ENCODE measurements at places on chromosomes 5 and 9. TPM values are rescaled to one million over a fixed set of nuclear protein-coding genes. Genes with fewer than 3 reads are reported as not detected.
A peak's percentile ranks its signal among the peaks of the same experiment; 100 is the strongest.

The SPATA6L gene
- 0.94 TPM for total RNA-seq

The UNC5A gene
- total RNA-seq: not detected

DNA sequence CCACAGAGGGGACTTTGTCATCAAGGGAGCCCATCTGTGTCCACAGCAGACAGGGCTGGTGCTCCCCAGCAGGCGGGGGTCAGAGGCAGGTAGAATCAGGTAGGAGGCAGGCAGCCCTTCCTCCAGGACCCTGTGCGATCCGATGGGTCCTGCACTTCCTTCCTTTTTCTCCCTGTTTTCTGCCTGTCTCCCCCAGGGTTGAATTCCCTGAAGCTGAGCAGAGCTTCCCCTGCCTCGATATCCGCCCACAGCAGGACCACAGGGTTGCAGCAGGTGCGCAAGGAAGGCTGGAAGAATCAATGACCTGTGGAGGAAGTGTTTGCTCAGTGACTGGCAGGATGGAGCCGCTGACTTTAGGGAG lies 69.2 kb downstream of the MRPL36 start:
- H3K27me3 ChIP-seq: peaks cover 72% of the 10 kb centered on the region
- H3K4me1 ChIP-seq: no peaks in the 10 kb centered on the region
- H3K4me3 ChIP-seq: no peak overlapping the region
- no peak overlapping the region for H3K27ac ChIP-seq
- no peak for ATAC-seq

DNA sequence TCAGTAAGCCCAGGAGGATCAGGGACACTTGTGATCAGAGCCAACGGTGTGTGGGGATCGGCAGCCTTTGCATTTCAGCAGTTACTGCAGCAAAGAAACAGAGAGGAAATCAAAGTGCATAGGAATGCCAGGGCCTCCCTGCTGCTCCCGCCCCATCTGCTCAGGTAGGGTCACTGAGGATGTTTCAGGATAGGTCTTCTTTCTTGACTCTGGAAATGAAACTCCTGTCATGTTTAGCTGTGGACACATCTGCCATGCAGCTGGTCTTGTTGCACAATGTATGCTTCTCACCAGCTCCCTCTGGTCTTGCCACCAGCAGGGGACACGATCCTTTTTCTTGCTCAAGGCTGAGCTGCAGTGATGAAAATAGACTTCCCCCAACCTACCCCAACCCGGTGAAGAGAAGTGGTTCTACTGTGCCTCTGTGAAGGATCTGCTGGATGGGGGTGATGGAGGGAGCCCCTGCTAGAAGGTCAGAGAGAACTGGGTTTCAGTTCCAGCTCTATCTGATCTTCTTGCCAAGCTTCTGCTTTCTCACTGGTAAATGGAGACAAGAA lies 185.2 kb upstream of the KLF4 start:
- ATAC-seq: peak; percentile 28
- H3K4me3 ChIP-seq: no peak overlapping the region
- no peak overlapping the region for H3K27ac ChIP-seq
- no peaks in the 10 kb centered on the region for H3K36me3 ChIP-seq

DNA sequence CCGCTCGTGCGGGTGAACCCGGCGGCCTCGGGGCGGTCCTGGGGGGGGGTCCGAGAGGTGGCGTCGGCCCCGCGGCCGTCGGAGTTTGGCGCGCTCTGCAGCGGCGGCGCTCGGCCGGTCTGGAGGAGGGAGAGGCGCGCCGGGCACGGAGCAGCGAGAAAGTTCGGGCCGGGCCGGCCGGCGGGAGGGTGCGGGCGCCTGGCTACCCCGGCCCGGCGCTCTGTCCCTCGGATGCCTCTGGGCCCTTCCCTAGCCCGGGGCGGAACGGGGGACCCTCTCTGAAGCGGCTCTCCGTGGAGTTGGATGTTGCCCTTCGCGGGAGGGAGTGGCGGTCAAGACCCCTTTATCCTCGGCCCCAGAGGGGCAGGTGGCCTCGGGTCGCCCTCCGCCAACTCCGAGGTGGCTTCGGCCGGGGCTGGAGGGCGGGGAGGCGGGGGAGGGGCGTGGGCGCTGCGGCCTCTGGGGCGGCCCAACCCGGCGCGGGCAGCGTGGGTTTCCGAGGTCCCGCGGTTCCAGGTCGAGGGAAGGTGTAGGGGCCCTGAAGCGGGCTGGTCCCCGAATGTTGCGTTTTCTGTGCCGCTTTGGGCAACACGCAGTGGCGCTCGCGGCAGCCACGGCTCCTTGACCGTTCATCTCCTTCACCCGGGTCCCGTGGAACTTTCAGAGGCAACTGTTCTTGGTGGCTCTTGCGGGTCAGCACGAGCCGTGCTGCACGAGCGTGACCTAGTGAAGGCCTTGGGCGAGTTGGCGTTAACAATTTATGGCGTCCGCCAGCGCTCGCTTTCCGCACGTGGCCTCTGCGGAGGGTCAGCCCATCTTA lies 290.5 kb downstream of the DOCK8 start:
- no peaks in the 10 kb centered on the region for H3K27me3 ChIP-seq
- H3K27ac ChIP-seq: peak overlapping the region; percentile 87
- no peaks in the 10 kb centered on the region for H3K36me3 ChIP-seq
- peaks cover 3% of the 10 kb centered on the region for H3K4me1 ChIP-seq
- peak; percentile 54 for ATAC-seq
- H3K4me3 ChIP-seq: peak overlapping the region; percentile 63

The MYMK gene
- total RNA-seq: not detected

- no peaks in the 10 kb centered on the region for H3K4me1 ChIP-seq
- H3K27me3 ChIP-seq: no peaks in the 10 kb centered on the region
- H3K36me3 ChIP-seq: no peaks in the 10 kb centered on the region
- no peak for ATAC-seq
- H3K4me3 ChIP-seq: no peak overlapping the region
- no peak overlapping the region for H3K27ac ChIP-seq
Measured at GRCh38 chr5:87354496-87354895, 58.2 kb downstream of the CCNH start.

DNA sequence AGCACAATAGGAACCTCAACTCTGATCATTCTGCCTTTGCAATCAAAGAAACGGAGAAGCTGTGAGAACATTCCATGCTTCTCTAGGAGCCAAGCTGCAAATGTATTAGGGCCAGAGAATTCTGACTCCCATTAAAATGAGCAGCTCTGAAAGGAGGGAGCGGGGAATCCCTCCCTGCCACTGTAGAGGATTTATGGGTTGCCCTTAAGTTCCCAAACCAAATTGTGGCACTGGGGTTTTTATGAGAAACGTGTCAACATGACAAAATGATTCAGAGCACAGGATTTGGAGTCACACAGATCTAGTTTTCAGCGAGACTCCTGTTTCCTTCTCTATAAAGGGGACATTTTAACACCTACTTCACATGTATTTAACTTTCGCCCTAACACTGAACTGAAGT lies 1.8 kb downstream of the IL6ST start:
- peaks cover 7% of the 10 kb centered on the region for H3K4me1 ChIP-seq
- ATAC-seq: no peak
- H3K27ac ChIP-seq: peak overlapping the region; percentile 100

The SQSTM1 gene
- total RNA-seq: 348 TPM

DNA sequence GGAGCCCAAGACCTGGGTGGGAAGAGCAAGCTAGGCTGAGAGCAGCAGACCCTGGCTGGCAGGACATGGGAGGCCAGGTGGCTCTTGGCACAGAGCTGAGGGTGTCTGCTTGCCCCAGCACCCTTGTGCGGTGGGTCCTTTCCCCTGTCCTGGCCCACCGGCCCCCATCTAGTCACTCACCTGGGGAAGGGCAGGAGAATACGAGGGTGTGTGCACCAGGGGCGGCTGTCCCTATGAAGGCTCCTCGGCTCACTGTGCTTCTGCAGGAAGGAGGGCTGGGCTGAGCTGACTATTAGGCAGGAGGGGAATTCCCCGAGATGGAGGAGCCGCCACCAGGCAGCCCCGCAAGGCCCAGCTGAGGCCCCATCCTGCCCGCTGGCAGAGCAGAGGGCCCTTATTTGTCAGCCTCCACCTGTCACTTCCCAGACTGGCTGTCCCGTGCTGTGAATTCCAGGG lies 6.1 kb upstream of the TNIP1 start:
- no peaks in the 10 kb centered on the region for H3K36me3 ChIP-seq
- H3K27me3 ChIP-seq: peaks cover 3% of the 10 kb centered on the region
- H3K4me1 ChIP-seq: peaks cover 13% of the 10 kb centered on the region
- H3K27ac ChIP-seq: peak overlapping the region; percentile 74
- no peak overlapping the region for H3K4me3 ChIP-seq

The HTR4 gene
- total RNA-seq: 0.27 TPM

The DMRTA1 gene
- total RNA-seq: 4.6 TPM

The LCN2 gene
- total RNA-seq: 1.4 TPM

DNA sequence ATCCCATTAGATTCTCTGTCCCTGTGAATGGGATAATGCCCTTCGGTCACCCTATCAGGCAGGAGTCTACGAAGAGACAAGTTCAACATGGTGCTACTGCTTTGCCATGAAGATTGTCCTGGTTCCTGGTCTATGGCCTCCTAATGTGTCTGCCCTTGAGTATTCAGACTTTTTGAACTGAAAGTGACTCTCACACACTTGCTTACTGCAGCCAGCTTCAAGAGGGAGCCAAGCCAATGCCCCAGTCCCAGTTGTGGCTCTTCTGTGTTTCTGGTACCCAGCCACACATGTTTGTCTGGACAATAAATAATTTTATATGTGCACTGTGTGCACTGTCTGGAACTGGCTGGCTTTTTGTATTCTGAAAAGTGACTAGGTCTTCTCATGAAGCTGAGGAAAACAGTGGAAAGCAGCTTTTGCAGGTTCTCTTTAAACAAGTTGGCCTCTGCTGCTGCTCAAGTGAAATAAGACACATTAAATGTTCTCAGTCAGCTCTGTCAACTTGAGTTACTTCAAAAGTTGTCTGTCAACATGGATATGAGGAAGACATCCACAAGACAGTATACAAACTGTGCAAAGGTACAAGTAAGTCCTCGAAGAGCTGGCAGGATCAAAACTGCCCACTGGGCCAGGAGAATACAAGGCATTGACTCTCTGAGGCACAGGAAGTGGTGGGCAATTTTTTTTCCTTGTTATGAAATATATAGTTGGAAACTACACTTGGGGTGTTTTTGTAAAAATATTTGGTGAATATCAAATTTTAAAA lies 60.0 kb downstream of the ZNF608 start:
- H3K36me3 ChIP-seq: no peaks in the 10 kb centered on the region
- H3K27ac ChIP-seq: peak overlapping the region; percentile 30
- peaks cover 9% of the 10 kb centered on the region for H3K4me1 ChIP-seq
- no peak for ATAC-seq

DNA sequence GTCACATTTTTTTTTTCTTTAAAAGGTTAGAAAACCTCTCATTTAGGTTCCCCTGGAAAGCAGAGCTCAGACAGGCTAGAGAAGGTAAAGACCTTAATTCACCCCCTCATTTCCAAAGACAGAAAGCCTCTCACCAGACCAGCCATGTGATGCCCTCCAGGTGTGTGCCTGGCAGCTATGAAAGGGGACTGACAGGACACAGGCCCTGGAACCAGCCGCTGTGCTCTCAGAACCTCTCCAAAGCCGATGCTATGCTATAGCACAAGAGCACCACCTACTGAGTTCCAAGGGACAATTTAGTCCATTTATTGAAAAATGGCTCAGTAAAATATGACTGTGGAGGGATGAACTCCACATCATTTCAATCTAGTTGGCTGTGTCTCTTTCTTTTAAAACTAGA lies 48.8 kb downstream of the FANCC start:
- H3K4me1 ChIP-seq: peaks cover 26% of the 10 kb centered on the region
- ATAC-seq: peak; percentile 76
- H3K27me3 ChIP-seq: no peaks in the 10 kb centered on the region
- H3K4me3 ChIP-seq: no peak overlapping the region
- H3K36me3 ChIP-seq: no peaks in the 10 kb centered on the region

The FOXD4L3 gene
- not detected for total RNA-seq

GRCh38 chr5:102561894-102562760 lies 63.3 kb upstream of the SLCO6A1 start:
- no peak overlapping the region for H3K27ac ChIP-seq
- H3K27me3 ChIP-seq: no peaks in the 10 kb centered on the region
- H3K4me3 ChIP-seq: no peak overlapping the region
- H3K4me1 ChIP-seq: no peaks in the 10 kb centered on the region

DNA sequence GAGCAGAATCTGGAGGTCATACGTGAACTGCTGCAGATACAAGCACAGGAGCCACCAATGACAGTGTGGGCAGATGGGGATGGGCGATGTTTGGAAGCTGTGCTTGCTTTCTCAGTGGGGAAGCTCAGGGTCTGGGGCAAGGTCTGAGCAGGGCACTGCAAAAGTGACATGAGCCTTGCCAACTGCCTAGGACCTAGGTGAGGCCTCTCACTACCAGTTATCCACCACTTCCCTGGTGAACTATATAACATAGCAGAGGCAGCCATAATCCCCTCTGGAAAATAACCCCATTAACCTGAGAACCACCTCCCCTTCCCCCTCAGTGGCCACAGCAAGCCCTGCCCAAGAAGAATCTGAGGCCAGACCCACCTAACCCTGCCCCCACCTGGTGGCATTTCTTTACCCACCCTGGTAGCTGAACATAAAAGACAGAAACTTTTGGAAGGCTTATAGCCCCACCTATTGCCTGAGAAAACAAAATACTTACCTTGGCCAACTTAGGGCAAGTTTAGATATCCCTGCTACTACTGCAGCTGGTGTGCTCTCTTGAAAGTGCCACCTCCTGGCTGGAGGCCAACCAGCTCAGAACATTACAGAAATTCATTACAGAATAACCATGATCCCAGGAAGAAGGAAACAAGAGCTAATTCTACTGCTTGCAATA lies 18.8 kb upstream of the SPEF2 start:
- no peaks in the 10 kb centered on the region for H3K4me1 ChIP-seq
- no peak overlapping the region for H3K27ac ChIP-seq
- no peaks in the 10 kb centered on the region for H3K36me3 ChIP-seq
- H3K4me3 ChIP-seq: no peak overlapping the region
- peaks cover 10% of the 10 kb centered on the region for H3K27me3 ChIP-seq

- H3K4me3 ChIP-seq: no peak overlapping the region
- no peak for ATAC-seq
- no peaks in the 10 kb centered on the region for H3K4me1 ChIP-seq
- peak overlapping the region; percentile 38 for H3K27ac ChIP-seq
Measured at GRCh38 chr5:158451993-158452672, 593.2 kb upstream of the CLINT1 start.

DNA sequence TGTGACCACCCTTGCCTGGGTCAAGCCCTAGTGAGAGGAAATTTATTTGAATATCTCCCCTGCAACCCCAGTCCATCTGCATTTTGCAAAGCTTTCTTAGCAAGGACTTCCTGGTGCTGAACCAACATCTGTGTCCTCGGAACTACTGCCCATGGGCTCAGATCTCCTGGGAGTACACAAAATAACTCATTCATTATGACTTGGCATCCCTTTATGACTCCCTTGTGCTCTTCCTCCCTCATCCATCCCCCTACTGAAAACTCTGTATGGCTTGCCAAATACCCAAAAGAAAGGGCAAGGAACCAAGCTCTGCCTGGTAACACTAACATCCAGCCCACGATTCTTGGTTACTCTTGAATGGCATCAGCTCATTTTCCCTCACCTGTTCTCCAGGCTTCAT lies 368.5 kb downstream of the NTRK2 start:
- no peak overlapping the region for H3K4me3 ChIP-seq
- no peaks in the 10 kb centered on the region for H3K4me1 ChIP-seq
- H3K27me3 ChIP-seq: peaks cover 4% of the 10 kb centered on the region
- no peak overlapping the region for H3K27ac ChIP-seq
- no peak for ATAC-seq
